ENCODE measurements at places on chromosomes 16 and 17.

- DNase-seq, result peak; percentile 36
Observed at GRCh38 chr16:55661941-55662643, 6.3 kb downstream of the SLC6A2 start.

- no peak for DNase-seq
Observed at GRCh38 chr17:20045476-20045875, 36.3 kb downstream of the SPECC1 start.

- no peak for DNase-seq
Observed at GRCh38 chr17:78001182-78001581, 42.7 kb downstream of the TNRC6C start.

- peak; percentile 78 for DNase-seq
Observed at GRCh38 chr17:29722411-29723198, 99.9 kb upstream of the CORO6 start.

DNA sequence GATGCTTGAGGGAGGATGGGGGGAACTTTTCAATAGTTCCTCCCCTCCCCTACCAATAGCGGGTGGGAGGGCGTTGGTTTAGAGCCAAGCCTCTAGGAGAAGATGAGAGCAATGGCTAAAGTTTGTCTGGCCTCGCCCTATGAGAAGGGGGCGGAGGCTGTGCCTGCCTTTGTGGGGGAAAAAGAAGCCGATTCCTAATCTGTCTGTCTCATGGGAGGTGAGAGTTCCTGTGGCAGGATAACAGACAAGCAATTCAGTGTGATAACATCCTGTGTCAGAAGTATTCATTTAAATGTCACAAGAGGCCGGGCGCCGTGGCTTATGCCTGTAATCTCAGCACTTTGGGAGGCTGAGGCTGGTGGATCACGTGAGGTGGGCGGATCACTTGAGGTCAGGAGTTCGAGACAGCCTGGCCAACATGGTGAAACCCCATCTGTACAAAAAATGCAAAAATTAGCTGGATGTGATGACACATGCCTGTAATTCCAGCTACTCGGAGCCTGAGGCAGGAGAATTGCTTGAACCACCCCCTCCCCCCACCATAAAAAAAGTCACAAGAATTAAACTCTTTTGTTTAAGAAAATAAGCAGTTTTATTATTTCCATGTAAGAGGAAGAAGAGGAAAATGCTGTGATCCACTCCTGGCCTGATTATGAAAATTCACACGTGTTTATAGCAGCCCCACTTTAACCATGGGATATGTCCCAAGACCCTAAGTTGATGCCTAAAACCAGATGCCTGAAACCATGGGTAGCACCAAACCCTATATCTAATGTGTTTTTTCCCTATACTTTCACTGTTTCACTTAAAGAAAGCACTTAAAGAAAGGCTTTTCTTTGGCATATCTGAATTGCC, 1.7 kb downstream of the SLFN5 start:
- DNase-seq, result peak; percentile 79

DNA sequence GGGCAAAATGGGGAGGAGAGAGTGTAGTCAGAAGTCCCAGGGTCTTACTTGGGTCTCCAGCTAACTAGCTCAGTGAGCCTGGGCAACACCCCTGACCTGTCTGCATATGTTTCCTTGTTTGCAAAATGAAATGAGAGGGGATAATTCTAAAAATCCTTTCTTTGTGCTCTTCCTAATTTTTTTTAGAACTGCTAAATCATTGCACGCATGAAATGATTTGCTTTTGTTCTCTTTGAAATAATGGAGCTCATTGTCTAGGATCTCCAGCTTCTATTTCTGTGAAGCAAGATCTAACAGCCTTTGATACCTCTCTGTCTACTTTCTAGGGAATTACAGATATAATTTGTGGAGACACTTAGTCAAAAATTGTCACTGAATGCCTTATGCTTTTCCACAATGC, 181.3 kb downstream of the CDH13 start:
- no peak for DNase-seq

DNA sequence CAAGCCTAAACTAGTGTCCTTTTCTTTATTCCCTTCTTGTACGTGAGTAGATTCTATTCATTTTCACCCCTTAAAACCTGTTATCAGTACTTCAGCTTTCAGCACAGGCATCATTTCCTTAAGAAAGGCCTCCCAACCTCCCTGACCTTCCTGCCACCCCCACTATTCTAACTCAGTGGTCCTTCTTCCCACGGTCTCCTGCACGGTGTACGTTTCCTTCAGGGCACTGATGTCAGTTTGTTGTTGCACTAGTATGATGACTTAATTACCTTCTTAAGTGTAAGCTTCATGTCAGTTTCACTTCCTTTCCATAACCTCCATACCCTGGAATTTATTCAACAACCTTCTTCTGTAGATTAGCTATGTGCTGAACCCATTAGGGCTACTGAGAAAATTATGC, 484.2 kb downstream of the HS3ST4 start:
- no peak for DNase-seq

GRCh38 chr17:60315650-60316049, 76.3 kb downstream of the USP32 start:
- DNase-seq, result no peak

- no peak for DNase-seq
Observed at GRCh38 chr17:65061646-65062045, 5.1 kb upstream of the GNA13 start.

GRCh38 chr17:56624309-56624708, 30.8 kb downstream of the NOG start:
- DNase-seq, result no peak
